ENCODE measurements at places on chromosomes 3 and 15.
A peak's percentile ranks its signal among the peaks of the same experiment; 100 is the strongest.

DNA sequence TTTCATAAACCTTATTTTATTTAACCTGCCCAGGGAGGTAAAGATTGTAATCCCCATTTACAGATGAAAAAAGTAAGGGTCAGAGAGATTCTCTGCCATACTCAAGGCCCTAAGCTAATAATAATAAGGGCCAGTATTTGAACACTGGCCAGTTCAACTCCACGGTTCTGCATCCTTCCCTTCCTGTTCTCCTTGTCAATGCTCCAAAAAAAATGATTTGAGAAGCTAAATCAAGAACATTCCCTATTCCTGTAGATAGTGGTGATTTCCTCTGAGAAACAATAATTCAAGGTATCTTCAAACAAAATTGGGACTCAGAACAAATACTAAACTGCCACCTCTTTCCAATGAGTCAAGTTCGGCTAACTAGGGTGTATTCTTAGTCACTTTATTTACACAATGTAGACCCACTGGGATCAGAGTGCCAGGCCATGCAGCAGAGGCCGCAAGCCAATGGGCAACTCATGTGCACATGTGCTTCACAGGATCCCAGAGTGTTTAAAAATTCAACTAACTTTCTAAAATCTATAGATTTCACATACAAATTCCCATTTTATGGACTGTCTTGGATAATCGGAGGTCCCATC lies 459.6 kb upstream of the WNT5A start:
- no peak for DNase-seq

GRCh38 chr15:29125382-29126207 lies 144.0 kb downstream of the NSMCE3 start:
- no peak for DNase-seq

- no peak for DNase-seq
These were observed 1291.6 kb downstream of the NSUN3 start for GRCh38 chr3:95354489-95354888.

- DNase-seq = no peak
These were observed 181.0 kb upstream of the ATP11B start for GRCh38 chr3:182612332-182612731.

DNA sequence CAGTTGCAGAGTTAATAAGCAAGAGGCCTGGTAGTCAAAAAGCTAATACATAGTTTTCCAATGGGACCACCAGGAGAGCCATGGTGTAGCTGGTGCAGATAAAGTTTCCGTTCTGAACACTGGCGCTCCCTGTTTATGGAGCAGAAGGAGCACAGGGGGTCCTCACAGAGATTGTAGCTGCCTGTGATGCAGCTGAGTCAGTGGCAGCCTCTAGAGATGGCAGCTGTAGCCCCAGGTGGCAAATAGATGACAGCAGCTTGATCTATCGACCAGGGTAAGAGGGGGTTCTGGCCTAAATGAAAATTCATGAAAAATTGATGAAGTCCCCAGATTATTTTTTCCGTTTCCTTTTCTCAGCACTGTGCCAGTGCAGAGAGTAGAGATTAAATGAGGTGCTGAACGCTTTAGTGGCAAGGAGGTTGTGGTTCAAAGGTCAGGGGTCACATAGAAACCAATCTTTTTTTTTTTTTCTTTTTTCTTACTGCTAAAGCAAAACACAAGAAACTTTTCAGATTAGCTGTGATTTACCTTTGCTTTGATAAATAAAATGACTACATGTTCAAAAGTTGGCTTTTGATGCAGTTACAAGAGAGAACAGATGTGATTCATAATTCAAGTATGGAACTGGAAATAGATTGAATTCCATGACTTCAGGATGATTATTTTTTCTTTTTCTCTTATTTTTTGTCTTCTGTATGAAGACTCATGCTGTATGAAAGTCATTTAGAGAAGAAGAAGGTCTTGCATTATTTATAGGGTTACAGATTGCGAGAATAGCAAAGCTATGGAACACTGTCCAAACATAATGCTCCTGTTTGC lies 63.3 kb downstream of the ROBO2 start:
- DNase-seq = no peak

DNA sequence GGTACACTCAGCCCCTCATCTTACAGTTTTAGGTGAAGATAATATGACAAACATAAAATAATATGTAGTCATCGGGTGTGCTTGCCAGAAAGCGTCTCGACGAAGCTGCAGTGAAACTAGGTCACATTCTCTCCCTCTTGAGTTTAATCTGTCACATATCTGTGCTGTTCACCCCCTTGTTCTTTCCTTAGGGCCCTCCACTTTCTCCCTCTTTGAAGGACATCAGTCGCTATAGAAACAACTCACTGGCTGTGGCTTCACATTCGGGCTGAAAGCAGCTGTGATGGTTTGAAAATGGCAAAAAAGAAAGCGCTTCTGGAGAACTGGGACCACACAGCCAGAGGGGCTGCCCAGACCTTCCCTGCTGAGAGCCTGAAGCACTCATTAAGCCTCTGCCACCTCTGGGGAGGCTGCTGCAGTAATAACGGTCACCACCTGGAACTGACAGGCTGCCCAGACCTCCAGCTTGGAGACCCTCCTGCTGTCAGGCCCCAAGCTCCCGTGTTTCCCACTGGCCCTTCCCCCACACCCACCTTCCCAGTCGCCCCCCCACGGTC lies 50.3 kb downstream of the ABTB1 start:
- peak; percentile 67 for DNase-seq

DNA sequence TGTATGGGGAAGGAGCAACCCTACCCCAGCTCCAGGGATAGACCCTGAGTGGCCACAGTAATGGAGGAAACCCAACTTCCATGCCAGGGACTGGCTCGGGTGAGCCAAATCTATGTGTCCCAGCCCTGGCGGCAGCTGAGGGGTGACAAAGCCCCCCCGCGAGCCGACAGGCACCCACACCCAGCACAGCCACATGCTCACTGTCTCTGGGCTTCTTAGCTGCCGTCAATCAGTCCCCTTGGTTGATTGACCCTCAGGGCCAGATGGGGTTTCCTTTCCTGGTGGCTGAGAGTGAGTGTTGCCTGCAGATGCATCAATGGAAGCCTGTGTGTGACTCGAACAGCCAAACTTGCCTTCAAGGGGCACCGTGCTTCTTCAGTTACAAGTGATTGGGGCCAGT lies 2.1 kb upstream of the OCA2 start:
- peak; percentile 31 for DNase-seq

DNA sequence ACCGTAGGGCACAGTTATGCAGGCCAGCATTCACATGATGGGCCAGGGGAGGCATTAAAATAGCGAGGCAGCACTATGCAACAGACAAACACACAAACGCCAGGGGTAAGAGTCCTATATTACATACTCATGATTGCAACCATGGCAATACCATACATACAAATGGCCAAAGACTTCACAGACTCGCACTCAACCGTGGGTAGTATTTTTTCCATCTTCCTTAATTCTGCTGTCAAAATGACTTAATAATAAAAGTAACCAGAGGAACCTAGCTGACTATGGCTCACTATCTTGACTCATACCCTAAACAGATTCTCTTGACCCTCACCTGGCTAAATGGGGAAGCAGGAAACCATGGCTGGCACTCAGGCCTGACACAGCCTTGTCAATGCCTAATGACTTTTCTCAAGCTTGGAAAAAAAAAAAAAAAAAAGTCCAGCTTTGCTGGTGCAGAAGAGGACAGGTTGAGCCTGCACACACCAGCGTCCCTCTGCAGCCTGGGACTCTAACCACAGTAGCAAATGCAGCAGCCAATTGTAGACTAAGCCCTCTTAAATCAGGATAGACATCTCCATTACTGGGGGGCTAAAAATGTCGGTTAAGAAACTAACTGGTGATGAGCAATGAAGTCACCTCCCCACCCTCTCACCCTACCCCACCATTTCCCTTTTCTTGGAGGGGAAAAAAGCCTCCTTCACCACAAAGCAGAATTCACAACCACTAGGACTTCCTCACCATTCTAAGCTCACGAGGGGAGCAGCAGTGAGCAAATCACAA lies 23.1 kb downstream of the CCDC12 start:
- no peak for DNase-seq

GRCh38 chr3:3737531-3737930 lies 61.7 kb upstream of the LRRN1 start:
- no peak for DNase-seq

DNA sequence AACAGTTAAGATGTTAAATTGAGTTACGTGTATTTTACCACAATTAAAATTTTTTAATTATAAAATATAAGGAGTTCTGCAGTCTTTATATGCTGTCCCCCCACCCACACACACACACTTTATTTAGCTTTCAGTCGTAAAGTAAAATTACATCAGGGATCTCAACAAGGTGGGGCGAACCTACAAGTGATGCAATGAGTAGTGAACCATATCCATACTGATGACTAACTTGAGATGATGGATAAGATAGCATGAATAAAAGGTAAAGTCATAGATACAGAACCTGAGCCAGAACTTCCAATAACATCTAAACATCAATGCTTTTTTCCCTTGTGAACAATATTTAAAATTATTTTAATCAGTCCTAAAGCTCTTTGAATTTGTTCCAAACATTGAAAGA lies 77.2 kb downstream of the VPS13C start:
- DNase-seq = no peak

All from WERI-Rb-1 (cell line).